Activated CD4-positive, alpha-beta T cell treated with anti-CD3 and anti-CD28 coated beads, Interleukin-2, amount 10 ng/mL, durations not matched to agents 24 days and 14 days (primary cell): ENCODE measurements at places on chromosomes 7 and 10.
A peak's percentile ranks its signal among the peaks of the same experiment; 100 is the strongest.

- no peak for DNase-seq
- peaks cover 26% of the 10 kb centered on the region for H3K27me3 ChIP-seq
- no peak overlapping the region for H3K4me3 ChIP-seq
- no peaks in the 10 kb centered on the region for H3K4me1 ChIP-seq
Observed at GRCh38 chr7:37526623-37527022, 78.0 kb upstream of the ELMO1 start.

DNA sequence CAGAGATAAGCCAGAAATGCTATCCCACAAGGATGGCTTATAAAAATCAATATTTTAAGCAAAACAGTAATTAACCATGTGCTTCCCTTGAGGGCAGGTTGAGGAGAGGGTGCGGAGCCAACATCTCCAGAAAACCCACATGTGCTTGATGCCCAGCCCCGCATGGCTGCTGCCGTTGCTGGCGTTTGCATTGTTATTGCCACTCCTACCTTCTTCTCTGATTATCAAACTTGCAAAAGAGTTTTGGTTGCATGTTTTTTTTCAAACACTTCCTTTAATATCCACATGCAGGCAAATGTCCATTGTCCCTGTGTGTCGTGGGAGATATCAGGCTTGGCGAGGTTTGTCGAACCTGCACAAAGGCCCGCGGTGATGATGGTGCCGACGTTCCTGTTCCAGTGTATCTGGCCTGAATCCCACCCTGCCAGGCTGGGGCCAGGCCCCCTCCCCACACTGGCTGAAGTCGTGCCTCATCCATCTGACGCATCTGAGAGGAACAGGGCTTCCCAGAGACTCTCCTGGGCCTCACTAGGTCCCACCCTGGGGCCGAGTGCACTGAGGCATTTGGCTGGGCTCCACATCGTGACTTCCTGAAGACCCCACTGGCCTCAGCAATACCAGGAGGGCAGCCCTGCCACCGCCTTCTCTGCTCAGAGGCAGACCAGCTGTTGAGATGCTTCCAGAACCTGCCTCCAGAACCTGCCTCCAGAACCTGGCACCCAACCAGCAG is 40.9 kb downstream of the TCERG1L start:
- H3K27ac ChIP-seq, result no peak overlapping the region
- no peaks in the 10 kb centered on the region for H3K27me3 ChIP-seq
- H3K36me3 ChIP-seq, result no peaks in the 10 kb centered on the region
- no peak overlapping the region for H3K4me3 ChIP-seq

DNA sequence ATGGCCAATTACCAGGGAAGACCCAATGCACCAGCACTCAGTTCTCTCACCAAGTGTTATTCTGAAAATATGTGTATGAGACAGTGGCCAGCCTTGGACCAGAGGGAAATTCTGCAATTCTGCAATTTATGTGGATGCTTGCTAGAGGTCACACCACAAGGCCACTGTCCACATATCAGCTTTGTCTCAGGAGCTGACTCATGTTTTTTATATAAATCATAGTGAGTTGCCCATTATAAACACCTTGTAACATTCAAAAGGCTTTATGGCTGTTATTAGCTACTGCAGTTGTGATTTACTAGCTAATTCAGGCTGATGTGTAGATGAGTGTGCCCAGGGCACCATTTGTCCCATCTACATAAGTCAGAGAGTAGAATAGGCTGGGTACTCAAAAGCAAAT is 649.0 kb downstream of the LRMDA start:
- no peaks in the 10 kb centered on the region for H3K27me3 ChIP-seq
- no peak overlapping the region for H3K27ac ChIP-seq
- H3K4me3 ChIP-seq, result no peak overlapping the region
- no peak for DNase-seq
- no peaks in the 10 kb centered on the region for H3K4me1 ChIP-seq
- H3K36me3 ChIP-seq, result no peaks in the 10 kb centered on the region

DNA sequence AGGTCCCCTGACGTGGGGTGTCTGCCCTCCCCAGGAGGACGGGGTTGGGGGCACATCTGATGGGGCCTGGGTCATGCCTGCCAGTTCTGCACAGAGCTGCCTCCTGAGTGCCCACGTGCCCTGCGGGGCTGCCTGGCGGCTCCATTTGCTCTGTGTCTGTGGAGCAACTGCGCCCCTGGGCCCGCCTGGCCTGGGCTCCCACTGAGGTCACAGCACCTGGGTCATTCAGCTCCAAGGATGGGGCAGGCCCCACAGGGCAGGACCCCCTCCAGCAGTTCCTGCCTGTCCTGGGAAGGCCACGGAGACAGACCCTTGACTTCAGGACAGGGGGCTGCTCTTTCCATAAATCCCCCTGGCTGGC is 590.6 kb downstream of the PTPRN2 start:
- no peaks in the 10 kb centered on the region for H3K36me3 ChIP-seq
- no peak overlapping the region for H3K27ac ChIP-seq

DNA sequence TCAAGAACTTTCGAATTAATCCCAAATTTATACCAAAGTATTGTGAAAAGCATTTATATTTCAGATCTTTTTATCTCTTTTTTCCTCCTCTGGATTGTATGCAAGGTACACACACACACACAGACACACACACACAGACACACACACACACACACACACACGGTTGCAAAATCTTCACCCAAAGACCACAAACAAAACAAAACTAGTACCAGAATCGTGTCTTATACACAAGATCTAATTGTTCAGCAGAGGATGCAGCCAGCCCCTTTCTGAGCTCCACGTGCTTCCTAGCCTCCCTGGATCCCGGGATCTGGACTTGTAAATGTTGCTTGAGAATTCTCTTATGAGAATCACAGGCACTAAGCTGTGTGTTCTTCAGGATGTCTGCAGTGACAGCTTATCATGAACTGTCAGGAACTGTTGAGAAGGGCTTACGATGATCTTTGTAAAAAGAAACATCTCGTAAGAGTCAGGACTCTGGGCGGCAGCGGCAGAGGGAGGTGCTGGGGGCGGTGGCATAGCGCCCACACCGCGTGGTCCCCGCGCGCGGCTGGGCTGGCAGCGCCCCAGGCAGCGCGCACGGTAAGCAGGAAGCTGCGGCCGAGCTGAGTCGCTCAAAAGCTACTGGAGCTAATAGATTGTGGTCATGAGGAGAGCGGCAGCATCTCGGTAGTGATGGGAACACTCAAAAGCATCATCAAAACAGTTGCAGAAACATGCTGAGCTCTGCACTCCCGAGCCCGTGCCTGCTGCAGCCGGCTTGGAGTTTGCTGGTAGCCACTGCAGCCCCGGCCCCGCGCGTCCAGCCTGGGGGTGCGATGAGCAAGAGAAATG is 277.6 kb downstream of the GATA3 start:
- H3K4me3 ChIP-seq, result peak overlapping the region; percentile 76
- DNase-seq, result peak; percentile 95
- peaks cover 42% of the 10 kb centered on the region for H3K4me1 ChIP-seq
- no peaks in the 10 kb centered on the region for H3K27me3 ChIP-seq

DNA sequence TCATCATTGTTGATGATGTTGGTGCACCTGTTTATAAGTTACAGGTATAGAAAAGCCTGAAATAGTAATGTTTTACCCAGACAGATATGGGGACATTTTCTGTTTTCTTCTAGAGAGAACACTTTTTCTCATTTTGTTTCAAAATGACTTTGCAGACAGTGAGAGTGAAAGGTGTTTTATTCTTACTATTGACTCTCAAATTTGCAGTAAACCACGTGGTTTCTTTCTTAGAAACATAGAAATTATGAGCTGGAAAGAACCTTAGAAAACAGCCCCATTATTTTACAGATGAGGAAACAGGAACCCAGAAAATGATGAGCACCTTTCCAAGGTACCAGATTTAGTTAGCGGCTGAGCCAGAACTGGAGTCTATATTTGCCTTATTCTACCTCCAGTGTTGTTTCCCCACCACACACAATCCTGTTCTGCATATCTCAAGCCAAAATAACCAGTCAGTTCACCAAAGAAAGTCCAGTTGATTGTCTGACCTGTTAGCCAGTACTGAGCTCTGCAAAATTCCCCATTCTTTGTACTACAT is 138.9 kb upstream of the AHR start:
- peak; percentile 66 for DNase-seq
- H3K4me1 ChIP-seq, result peaks cover 37% of the 10 kb centered on the region
- peak overlapping the region; percentile 78 for H3K27ac ChIP-seq
- H3K27me3 ChIP-seq, result peaks cover 13% of the 10 kb centered on the region
- peak overlapping the region; percentile 2 for H3K4me3 ChIP-seq
- H3K36me3 ChIP-seq, result peaks cover 17% of the 10 kb centered on the region

DNA sequence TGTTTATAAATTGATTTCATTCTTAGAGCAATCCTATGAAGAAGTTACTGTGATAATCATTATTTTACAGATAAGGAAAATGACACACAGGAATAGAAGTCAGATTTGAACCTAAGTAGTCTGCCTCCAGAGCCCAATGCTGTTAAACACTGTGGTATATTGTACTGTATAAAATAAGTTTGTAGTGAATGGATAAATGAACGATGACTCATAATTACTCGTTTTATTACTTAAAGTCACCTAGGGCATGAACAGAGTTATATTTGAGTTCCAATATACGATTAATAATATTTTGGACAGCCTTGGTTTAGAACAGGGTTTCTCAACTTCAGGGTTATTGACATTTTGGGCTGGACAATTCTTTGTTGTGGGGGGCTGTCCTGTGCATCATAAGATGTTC is 7.8 kb upstream of the BTRC start:
- H3K27me3 ChIP-seq, result peaks cover 20% of the 10 kb centered on the region
- no peak overlapping the region for H3K27ac ChIP-seq
- H3K4me1 ChIP-seq, result no peaks in the 10 kb centered on the region
- no peak overlapping the region for H3K4me3 ChIP-seq
- no peak for DNase-seq

DNA sequence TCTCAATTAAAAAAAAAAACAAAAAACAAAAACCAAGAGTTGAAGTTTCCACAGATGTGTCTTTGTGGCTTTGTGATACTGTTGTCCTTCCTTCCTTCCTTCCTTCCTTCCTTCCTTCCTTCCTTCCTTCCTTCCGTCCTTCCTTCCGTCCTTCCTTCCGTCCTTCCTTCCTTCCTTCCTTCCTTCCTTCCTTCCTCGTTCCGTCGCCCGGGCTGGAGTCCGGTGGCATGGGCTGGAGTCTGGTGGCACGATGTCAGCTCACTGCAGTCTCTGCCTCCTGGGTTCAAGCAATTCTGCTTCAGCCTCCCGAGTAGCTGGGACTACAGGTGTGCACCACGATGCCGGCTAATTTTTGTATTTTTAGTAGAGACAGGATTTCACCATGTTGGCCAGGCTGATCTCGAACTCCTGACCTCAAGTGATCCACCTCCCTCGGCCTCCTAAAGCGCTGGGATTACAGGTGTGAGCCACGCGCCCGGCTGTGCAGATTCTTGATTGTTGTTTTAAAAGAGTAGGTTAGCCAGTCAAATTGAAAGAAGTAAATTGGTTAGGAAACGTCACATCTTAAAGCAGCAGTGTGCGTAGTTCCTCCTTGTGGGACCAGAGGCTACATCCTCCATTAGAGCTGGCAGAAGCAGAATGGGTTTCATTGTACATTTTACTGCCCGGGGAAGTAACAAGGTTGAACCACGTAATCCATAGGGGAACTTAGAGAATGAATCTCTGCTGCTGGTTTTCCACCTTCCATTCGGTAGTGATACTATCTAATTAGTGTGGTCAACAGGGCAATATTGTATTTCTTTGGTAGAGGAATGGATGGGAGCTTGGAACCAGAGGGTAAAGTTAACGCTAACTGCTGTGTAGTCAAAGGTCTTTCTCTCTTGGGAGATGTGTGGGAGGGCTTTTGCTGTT is 20.6 kb downstream of the DNAJB6 start:
- H3K36me3 ChIP-seq, result peaks cover 40% of the 10 kb centered on the region
- DNase-seq, result no peak
- peak overlapping the region; percentile 75 for H3K27ac ChIP-seq
- H3K4me1 ChIP-seq, result peaks cover 45% of the 10 kb centered on the region
